ENCODE measurements at places on chromosomes 5 and 9.
A peak's percentile ranks its signal among the peaks of the same experiment; 100 is the strongest.

DNA sequence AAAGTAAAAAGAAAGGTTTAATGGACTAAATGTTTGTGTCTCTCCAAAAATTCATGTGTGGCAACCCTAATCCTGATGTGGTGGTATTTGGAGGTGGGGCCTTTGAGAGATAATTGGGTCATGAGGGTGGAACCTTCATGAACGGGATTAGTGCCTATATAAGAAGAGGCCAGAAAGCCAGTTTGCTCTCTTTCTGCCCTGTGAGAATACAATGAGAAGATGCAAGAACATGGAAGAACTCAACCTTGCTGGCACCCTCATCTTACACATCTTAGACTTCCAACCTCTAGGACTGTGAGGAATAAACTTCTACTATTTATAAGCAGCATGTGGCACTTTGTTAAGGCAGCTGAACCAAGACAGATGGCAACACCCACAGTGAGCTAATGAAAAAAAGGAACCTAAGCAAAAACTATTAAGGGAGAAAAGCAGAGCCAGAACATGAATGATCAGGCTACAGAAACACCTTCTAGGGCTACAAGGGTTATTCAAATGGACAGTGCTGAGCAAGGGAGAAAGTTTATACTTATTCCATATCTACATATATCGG lies 159.5 kb downstream of the PLK2 start:
- DNase-seq: no peak

DNA sequence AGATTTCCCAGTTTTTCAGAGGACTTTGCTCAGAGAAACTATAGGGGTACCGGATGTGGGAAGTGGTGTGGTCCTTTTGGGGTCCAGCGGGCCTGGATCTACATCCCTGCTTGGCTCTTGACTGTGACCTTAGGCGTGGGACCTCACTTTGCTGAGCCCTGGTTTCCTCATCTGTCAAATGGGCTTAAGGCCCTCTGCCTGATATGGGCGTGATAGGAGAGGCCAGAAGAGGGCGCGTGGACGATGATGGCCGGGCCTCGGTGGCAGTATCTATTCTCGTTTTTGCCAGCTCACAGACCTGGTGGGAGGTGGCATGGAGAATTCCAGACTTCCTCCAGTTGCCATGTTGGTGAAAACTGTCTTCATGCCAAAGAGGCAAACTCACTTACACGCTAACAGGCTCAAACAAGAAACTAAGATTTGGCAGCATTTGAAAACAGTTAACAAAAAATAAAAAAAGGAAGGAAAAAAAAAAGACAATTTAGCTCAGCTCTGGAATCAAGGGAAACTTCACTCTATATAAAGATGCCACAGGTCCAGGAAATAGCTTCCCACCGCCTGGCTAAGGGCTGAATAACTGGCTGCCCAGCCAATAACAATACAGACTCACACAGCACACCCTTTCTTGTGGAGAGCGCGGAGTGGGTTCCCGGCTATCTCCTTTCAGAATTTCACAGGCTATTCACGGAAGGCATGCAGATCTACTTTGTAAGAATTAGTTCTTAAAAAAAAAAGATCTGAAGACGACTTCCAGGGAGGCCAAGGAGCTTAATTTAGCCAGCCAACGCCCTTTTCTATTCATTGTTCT lies 1.7 kb downstream of the SH3PXD2B start:
- no peak for DNase-seq

DNA sequence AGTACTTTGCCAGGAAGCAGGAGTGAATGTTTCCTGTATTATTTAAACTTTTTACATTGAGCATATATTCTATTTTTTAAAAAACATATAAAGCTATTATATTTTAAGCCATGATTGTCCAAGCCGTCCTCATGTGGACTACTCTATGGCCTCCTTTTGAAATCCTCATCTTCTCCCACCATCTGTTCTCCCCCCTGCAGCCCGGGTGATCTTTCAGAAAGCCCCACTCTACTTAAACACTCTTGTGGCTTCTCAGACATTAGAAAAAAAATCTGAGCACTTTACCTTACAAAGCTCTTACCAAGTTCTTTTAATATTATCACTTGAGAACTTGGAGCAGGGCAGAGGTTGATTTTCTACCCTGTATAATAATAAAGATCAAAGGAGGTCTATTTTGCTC lies 95.4 kb downstream of the CAVIN4 start:
- DNase-seq: no peak

- no peak for DNase-seq
Observed at GRCh38 chr5:39471836-39472508, 47.2 kb upstream of the DAB2 start.

DNA sequence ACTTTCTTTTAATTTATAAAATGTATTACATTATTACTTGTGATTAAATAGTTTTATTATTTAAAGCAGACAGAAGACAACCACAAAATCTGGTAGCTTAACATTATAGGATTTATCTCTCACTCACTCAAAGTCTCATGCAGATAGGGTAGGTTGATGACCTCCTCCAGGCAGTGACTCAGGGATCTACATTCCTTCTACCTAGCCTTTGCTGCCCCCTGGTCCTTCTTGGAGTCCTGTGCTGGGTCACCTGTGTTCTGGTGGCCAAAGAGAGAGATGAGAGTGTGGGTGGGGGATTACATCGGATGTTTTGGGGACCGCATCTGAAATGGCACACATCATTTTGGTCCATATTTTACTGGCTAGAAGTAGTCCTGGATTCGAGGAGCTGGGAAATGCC lies 95.7 kb upstream of the CTSL start:
- no peak for DNase-seq

DNA sequence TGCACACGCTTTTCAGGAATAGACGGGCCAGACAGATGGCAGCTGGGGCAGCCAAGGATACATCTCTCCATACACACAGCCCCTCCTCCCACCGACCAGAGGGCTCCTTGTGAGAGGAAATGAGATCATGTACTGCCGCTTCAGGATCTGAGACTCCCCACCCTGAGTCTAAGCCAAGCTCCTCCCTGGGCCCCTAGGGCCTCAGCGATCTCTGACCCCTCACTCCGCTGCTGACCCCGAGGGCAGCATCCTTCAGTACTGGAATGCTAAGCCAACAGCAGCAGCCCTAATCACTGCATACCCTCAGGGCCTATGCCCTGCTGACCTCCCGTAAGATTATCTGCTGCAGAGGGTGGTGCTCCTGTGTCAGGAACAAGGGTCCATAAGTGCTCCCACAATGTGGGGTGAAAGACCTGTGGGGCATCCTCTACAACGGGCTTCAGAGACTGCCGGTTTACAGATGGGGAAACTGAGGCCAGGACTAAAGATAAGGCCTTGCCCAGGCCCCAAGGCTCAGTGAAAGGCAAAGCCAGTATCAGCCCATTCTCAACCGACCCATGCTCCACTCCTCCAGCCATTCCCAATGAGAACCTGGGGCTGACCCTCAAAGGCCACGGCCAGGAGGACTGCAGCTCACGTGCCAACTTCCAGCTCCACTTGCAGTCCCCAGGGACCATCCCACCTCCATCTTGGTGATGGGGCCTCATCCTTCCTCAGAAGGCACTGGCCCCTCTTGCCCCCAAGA lies 37.5 kb downstream of the BICD2 start:
- DNase-seq: peak; percentile 60

GRCh38 chr9:128216781-128217553 lies 13.8 kb downstream of the DNM1 start:
- no peak for DNase-seq

GRCh38 chr9:88890546-88890945 lies 100.7 kb upstream of the S1PR3 start:
- no peak for DNase-seq

DNA sequence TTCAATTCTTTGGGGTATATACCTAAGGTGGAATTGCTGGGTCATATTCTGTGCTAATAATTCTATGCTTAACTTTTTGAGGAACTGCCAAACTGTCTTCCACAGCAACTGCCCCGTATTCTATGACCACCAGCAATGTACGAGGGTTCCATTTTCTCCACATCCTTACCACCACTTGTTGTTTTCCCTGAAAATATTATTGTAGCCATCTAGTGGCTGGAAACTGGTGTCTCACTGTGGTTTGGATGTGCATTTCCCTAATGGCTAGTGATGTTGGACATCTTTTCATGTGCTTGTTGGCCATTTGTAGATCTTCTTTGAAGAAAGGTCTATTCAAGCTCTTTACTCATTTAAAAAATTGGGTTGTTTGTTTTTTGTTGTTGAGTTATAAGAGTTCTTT lies 30.7 kb downstream of the MSX2 start:
- DNase-seq: no peak

GRCh38 chr5:136676685-136677084 lies 311.3 kb upstream of the TRPC7 start:
- no peak for DNase-seq

- no peak for DNase-seq
Observed at GRCh38 chr5:61167382-61167781, 5.1 kb upstream of the SMIM15 start.

DNA sequence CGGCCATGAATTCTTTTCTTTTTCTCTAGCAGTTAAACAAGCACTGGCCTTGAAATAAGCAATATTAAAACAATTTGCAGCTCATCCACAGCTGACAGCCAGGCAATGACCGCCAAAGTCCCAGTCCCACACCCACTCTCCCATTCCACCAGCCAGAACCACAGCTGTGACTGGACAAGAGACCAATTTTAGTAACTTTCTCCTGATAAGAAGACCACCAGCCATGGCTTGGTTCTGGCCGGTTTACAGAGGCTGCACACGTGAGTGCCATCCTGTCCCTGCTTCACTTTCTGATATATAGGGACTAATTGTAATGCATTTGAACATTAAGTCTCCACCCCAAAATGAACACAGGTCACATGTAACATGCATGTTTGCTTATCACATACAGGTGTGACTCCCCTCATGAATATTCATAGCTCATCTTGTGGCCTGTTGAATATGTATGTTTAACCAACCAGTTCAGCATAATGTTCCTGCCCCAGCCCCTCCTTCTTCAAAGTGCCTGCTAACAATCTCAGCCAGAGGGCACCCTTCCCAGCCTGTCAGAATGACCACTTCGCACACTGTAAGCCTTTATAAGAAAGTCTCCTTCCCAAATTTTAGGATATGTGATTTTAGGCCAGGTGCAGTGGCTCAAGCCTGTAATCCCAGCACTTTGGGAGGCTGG lies 23.9 kb upstream of the FANCC start:
- no peak for DNase-seq

GRCh38 chr9:88364706-88365105 lies 23.5 kb upstream of the SPIN1 start:
- DNase-seq: no peak

DNA sequence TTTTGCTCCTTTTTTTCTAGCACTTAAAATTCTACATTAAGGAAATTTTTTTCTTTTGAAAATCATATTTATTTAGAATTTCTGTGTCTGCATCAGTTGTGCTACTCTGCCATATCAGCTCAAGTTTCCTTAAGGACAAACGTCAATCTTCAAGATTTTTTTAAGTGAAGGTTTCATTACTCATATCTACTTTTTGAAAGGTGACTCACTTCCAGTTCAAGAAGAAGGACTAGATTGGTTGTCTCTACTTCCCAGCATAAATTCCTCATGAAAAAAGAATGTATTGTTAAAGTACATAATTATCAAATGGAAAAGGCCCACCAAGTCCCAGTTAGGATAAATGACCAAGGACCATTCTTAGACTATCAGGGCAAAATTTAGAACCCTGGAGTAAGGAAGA lies 626.5 kb downstream of the DMRTA1 start:
- DNase-seq: no peak

DNA sequence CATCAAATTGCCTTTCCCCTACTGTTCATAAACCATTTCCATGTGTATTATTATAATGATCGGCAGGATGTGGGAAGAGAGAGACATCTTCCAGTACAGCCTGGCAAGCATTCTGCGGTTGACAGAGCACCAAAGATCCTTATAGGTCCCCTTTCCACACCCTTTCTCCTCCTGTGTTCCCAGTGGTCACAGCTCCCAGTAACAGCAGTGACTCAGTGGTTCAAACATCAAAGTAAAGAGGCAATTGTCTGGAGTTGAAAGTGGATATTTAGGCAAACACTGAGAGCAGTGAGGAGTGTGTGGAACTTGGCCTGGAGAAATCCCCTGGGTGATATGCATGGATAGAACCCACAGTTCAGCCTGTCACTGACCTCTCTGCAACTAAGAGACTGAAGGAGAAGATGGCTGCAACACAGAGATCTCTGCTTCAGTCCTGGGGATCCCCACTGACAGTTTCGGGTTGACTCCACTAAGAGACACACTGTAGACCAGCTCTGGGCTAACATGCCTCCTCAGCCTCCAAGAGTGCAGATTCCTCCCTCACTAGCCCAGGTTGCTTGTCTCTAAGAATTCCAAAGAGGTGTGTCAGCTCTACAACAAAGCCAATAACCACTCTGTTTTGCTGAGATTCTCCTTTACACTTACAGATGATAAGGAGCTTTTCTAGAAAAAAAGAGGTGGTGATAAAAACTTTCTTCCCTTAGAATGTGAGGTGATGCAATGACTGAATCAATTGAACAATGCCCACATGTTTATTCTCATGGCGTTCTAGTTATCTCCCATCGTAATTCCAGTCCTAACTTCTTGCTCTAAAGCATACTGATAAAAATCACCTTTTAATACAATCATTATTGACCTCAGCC lies 94.4 kb upstream of the IL6ST start:
- DNase-seq: no peak

GRCh38 chr9:112605518-112605917 lies 112.4 kb downstream of the INIP start:
- DNase-seq: no peak

- no peak for DNase-seq
Observed at GRCh38 chr5:78050888-78051287, 243.6 kb downstream of the AP3B1 start.

DNA sequence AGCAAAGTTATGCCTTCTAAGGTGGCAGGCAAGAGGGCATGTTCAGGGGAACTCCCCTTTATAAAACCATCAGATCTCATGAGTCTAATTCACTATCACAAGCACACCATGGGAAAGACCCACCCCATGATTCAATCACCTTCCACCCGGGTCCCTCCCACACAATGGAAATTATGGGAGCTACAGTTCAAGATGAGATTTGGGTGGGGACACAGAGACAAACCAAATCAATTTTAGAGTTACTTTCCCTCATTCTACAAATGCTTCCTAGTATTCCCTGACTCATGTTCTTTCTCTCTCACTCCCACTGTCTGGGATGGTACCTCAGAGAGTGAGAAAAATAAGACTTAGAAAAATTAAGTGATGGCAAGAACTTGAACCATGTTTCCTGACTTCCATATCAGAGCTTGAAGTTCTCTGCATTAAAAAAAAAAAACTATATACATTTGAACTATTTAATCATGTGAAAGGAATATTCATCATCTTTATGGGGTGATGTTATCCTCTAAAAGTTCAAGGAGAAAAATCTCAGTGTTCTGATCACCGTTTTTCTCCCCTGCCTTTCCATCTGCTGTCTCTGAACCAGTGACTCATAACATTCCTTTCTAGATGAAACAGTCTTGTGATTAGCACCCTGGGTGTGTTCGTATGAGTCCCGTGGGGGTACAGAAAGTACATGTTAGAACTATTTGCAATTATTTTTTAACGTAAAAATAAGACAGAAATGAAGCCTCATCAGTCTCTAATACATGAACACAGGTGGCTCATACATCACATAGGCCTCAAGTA lies 282.9 kb downstream of the SLF1 start:
- no peak for DNase-seq

GRCh38 chr5:113295111-113295539 lies 139.7 kb downstream of the TSSK1B start:
- no peak for DNase-seq
